ENCODE measurements at places on chromosomes 5 and 9. TPM values are rescaled to one million over a fixed set of nuclear protein-coding genes. Genes with fewer than 3 reads are reported as not detected.

The CNTLN gene
- total RNA-seq: 16.7 TPM

DNA sequence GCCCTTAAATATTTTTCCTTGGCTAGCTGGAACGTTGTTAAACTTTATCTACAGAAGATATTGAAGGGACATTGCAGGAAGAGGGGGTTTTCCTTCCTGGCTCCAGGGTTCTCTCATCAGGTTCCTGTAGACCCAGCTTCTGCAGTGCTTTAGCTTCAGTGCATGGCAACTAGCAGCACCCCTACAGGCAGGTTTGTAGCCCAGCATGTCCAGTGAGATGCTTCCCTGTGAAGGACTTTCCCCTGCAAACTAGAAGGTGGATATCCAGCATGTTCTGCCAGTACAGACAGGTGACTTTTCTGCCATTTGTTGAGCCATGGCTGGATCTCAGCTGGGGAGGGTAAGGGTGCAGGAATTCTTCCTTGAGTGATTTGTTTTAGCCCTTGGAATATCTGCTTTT lies 10.4 kb downstream of the CCL28 start:
- peak; percentile 11 for DNase-seq

The ANKRD18A gene
- total RNA-seq: not detected

The CARTPT gene
- total RNA-seq: not detected

The SHOC1 gene
- under 0.01 TPM for total RNA-seq

The GAPT gene
- not detected for total RNA-seq

The RNF130 gene
- total RNA-seq: 14.7 TPM

DNA sequence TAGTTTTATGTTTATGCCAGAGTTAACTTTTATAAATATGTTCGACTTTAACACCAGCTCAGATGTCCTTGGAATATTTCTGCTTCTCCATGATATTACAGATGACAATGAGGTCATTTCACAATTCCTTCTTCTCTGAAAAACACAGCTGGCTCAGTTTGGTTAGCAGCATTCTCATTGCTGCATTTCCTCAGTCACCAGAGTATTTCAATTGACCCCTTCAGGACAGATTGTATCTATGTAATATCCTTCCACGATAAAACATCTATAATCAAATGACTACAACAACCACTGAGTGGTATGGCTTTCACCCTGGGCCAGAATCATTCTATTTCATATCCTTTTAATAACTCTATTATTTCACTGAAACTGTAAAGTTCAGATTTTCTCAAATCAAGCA lies 148.7 kb downstream of the OXCT1 start:
- DNase-seq: no peak

GRCh38 chr5:16229357-16229940 lies 49.9 kb upstream of the MARCHF11 start:
- no peak for DNase-seq

The DOCK2 gene
- 3.6 TPM for total RNA-seq

The SNCB gene
- 0.17 TPM for total RNA-seq

GRCh38 chr5:72380492-72381274 lies 60.5 kb downstream of the PTCD2 start:
- no peak for DNase-seq

- DNase-seq: no peak
These were observed 526.7 kb upstream of the WWC1 start for GRCh38 chr5:167764641-167765289.

DNA sequence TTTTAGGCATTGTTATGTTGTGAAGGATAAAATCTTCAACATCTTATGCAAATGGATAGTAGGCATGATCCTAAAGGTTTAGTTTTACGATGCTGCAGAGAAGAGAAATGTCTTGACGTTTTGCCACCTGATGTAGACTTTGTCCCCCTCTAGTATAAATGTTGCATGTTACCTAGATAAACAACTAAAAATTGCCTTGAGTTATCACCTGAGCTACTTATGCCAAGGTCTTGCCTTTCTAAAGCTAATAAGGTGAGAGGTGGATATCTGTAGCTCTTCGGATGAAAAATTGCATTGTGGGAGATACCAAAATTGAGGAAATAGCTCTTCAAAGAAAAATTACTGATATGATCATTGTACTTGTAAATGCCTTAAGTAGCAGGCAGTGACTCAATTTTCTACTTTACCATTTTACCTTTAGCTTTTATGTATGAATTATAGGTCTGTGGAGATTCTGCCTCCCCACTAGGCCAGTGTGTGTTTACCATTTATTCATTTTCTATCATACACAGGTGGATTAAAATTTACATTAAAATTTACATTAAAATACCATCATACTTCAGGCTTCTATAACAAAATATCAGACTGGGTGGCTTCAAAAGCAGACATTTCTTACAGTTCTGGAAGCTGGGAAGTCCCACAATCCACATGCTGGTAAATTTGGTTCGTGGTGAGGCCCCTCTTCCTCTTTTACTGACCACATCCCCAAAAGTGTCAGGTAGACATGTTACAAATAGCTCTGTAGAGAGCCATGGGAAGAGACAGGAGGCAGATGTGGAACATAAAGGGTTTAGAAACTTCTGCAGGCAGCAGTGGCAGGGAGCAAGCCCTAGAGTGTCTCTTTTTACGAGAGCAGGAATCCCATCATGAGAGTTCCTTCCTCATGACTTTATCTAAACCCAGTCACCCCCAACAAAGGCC lies 100.7 kb upstream of the ERBIN start:
- DNase-seq: no peak

The SOX30 gene
- under 0.01 TPM for total RNA-seq

The OGN gene
- total RNA-seq: 1.3 TPM

DNA sequence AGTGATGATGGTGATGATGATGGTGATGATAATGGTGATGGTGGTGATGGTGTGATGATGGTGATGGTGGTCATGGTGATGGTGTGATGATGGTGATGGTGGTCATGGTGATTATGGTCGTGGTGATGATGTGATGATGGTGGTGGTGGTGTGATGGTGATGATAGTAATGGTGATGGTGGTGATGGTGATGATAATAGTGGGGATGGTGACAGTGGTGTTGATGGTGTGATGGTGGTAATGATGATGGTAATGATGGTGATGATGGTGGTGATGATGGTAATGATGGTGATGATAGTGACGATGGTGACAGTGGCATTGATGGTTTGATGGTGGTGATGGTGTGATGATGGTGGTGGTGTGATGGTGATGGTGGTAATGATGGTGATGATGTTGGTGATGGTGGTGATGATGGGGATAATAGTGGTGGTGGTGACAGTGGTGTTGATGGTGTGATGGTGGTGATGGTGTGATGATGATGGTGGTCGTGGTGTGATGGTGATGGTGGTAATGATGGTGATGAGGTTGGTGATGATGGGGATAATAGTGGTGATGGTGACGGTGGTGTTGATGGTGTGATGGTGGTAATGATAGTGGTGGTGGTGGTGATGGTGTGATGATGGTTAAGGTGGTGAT lies 6.5 kb downstream of the STKLD1 start:
- no peak for DNase-seq

GRCh38 chr5:37552770-37553719 lies 173.9 kb downstream of the WDR70 start:
- peak; percentile 70 for DNase-seq

The PCDHB14 gene
- total RNA-seq: 0.77 TPM

The SLC6A19 gene
- total RNA-seq: not detected

DNA sequence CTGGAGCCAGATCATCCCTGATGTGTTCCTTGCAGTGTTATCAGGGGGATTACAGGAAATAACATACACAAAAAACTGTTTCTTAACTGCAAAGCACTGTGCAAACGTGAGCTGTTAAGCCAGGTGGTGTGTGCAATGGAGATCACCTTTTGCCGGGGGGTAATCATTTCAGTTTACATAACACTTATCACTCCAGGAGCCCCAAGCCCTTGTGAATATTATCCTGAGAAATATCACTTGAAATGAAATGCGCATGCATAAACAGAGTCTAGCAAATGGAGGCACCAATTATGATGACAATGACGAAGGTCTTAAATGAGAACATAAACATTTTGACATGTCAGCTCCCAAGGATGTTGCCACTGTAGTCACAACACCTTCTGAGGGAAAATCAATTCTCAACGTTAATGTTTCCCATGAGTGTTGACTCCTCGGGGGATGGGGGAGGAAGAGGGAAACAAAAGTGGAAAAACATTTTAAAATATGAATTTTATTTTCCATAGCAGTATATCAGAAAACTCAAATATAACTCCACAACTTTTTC lies 54.5 kb upstream of the RAD23B start:
- DNase-seq: no peak

All from fibroblast of lung (primary cell).